CD4-positive, alpha-beta T cell treated with Interleukin-6 for 4 hours (primary cell): ENCODE measurements at places on chromosomes 11 and 22.

- DNase-seq = no peak
Measured at GRCh38 chr22:49953027-49953679, 7.4 kb upstream of the PIM3 start.

DNA sequence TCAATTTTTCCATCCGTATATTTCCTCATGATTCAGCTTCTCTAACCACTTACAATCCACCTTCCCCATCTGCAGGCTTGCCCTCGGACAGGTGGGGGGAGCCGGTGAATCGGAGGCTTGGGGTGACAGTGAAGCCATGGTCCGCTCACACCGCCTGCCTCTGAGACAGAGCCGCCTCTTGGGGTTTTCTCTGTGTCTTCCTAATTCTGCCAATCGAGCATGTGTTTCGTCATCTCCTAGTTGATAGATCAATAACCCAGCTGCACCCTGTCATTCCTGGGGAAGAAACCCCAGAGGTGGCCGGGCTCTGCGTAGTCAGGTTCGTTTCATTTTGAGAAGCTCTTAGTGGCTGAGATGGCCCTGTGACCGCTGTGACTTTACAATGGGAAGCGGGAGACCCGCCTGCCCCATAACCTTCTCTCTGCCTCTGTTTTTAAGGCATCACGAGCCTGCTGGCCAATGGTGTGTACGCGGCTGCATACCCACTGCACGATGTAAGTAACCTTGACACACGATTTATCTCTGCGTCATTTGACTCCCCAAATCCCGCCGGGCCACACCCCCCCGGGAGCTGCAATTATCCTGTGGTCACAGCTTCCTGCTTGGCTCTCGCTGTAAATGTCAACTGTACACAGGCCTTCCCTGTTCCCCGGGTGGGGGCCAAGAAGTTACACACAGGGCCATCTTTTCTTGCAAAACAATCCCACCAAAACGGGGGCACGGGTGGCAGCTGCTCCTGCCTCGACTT lies 33.3 kb downstream of the ANO1 start:
- no peak for DNase-seq

GRCh38 chr11:19669511-19669910 lies 43.1 kb upstream of the NAV2 start:
- no peak for DNase-seq

DNA sequence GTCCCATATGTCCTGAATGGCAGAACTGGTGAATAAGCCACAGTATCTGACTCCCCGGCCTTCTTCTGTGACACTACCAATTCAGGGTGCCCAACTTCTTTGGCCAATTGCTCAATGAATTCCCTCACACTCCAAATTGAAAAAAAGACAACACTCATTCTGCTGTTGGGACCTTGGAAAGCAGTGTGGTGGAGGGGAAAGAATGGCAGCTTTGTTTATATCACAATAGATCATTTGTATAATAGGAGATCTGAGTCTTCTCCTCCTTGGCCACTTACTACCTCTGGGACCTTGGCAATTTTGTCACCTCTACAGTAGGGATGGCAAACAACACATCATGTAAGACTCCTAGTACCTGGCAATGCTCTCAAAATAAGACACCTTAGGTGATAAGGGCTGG lies 64.6 kb downstream of the OPCML start:
- no peak for DNase-seq
